Osteocyte (in vitro differentiated cells): ENCODE measurements at places on chromosomes 7 and 10.

DNA sequence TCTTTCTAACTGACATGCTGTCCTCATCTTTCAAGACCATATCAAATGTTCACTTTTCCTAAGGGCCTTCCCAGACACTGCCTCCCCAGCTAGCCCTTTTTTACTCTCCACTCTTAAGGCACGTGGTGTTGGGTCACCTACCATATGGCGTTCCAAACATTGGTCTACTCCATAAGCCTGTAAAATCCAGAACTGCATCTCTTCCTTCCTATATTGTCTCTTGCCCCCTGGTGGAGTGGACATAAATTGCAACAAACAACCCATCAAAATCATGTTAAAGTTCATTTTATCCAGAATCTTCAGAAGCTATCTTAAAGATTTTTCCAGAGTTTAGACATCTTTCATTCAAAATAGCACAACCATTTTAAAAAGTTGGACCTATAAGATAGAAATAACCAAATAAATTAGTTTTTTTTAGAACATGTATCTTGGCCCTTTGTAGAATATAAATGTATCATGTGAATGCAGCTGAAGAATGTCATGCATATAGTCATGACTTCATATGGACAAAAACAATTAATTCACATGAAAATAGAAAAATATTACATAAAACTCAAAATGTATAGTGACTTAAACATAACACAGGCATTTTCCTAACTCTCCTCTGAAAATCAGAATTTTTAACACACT lies 180.6 kb upstream of the CHRM2 start:
- H3K27me3 ChIP-seq: no peaks in the 10 kb centered on the region
- H3K27ac ChIP-seq: no peak overlapping the region
- no peak overlapping the region for H3K4me3 ChIP-seq
- H3K4me1 ChIP-seq: peaks cover 28% of the 10 kb centered on the region
- no peaks in the 10 kb centered on the region for H3K36me3 ChIP-seq

- H3K27ac ChIP-seq: no peak overlapping the region
- H3K36me3 ChIP-seq: peaks cover 6% of the 10 kb centered on the region
- peaks cover 6% of the 10 kb centered on the region for H3K4me1 ChIP-seq
- H3K27me3 ChIP-seq: no peaks in the 10 kb centered on the region
- no peak for DNase-seq
Observed at GRCh38 chr7:133971625-133972024, 155.5 kb upstream of the LRGUK start.

DNA sequence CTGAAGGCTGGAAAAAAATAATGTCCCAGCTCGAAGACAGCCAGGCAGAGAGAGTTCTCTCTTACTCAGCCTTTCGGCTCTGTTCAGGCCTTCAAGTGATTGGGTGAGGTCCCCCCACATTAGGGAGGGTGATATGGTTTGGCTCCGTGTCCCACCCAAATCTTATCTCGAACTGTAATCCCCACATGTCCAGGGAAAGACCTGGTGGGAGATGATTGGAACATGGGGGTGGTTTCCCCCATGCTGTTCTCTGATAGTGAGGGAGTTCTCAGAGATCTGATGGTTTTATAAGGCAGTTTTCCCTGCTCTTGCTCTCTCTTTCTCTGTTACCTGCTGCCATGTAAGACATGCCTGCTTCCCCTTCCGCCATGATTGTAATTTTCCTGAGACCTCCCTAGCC lies 36.6 kb upstream of the LEP start:
- DNase-seq: no peak
- no peak overlapping the region for H3K4me3 ChIP-seq
- peaks cover 10% of the 10 kb centered on the region for H3K4me1 ChIP-seq
- H3K36me3 ChIP-seq: no peaks in the 10 kb centered on the region

GRCh38 chr10:36464291-36464690 lies 661.1 kb upstream of the ANKRD30A start:
- no peak for DNase-seq
- H3K4me3 ChIP-seq: no peak overlapping the region
- peaks cover 10% of the 10 kb centered on the region for H3K4me1 ChIP-seq

- no peaks in the 10 kb centered on the region for H3K27me3 ChIP-seq
- H3K4me3 ChIP-seq: no peak overlapping the region
- DNase-seq: no peak
- peaks cover 35% of the 10 kb centered on the region for H3K4me1 ChIP-seq
Observed at GRCh38 chr7:24972991-24973390, 7.0 kb downstream of the OSBPL3 start.

DNA sequence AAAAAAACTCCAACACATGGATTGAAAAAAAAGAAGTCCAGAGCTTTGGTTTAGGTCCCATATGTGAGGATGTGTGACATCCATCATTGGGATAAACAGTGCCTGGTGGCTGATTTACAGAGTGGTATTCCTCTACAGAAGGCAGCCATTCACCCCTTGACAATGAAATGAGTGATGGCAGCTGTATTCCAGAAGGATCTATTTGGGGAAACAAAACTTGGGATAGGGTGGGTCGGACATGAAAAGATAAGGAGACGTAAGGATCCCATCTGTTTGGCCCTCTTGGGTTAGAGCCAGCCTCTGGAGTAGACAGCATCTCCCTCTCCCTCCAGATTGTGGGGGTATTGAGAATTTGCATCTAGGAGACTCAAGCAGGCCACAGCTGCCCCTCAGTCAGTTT lies 15.2 kb upstream of the CREB5 start:
- DNase-seq: no peak
- H3K27me3 ChIP-seq: peaks cover 17% of the 10 kb centered on the region
- no peaks in the 10 kb centered on the region for H3K4me1 ChIP-seq
- H3K36me3 ChIP-seq: no peaks in the 10 kb centered on the region

- no peaks in the 10 kb centered on the region for H3K27me3 ChIP-seq
- H3K27ac ChIP-seq: no peak overlapping the region
- no peak for DNase-seq
- no peaks in the 10 kb centered on the region for H3K4me1 ChIP-seq
- no peak overlapping the region for H3K4me3 ChIP-seq
- no peaks in the 10 kb centered on the region for H3K36me3 ChIP-seq
Observed at GRCh38 chr7:38535073-38535472, 96.1 kb downstream of the AMPH start.

GRCh38 chr7:99128076-99128950 lies 15.6 kb downstream of the SMURF1 start:
- H3K27me3 ChIP-seq: no peaks in the 10 kb centered on the region
- H3K4me1 ChIP-seq: peaks cover 61% of the 10 kb centered on the region
- H3K4me3 ChIP-seq: no peak overlapping the region
- peak overlapping the region; percentile 65 for H3K27ac ChIP-seq

DNA sequence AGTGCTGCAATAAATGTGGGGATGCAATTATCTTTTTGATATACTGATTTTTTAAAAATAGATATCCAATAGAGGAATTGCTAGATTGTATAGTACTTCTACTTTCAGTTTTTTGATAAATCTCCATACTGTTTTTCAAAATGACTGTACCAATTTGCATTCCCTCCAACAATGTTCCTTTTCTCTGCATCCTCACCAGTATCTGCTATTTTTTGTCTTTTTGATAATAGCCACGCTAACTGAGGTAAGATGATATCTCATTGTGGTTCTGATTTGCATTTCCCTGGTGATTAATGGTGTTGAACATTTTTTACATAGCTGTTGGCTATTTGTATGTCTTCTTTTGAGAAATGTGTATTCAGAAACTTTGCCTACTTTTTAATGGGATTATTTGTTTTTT lies 217.7 kb upstream of the MTPN start:
- no peaks in the 10 kb centered on the region for H3K4me1 ChIP-seq
- no peak for DNase-seq
- H3K36me3 ChIP-seq: no peaks in the 10 kb centered on the region
- H3K4me3 ChIP-seq: no peak overlapping the region

GRCh38 chr7:158814637-158815036 lies 14.7 kb downstream of the ESYT2 start:
- no peak for DNase-seq
- H3K4me1 ChIP-seq: peaks cover 96% of the 10 kb centered on the region
- H3K27ac ChIP-seq: peak overlapping the region; percentile 100
- peak overlapping the region; percentile 58 for H3K4me3 ChIP-seq
- H3K36me3 ChIP-seq: peaks cover 10% of the 10 kb centered on the region
- H3K27me3 ChIP-seq: no peaks in the 10 kb centered on the region

DNA sequence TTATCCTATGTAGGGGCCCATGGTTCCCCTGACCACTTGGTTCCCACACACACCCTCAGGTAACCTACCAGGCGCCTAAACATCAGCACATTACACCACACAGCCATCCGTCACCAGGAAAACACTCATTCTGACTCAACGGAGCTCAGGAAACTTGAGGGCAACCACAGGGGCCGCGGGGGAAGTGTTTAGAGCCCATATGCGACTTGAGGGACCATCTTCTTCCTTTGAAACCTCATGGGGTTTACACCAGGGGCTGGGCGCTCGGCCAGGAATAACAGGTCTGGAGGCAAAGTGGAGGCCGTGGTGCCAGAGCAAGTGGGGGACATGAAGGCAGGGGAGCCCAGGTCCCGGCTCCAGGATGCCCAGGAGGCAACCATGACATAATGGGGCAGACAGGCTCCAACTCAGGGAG lies 1.5 kb downstream of the STX1A start:
- peak overlapping the region; percentile 84 for H3K27ac ChIP-seq
- H3K27me3 ChIP-seq: no peaks in the 10 kb centered on the region
- peaks cover 55% of the 10 kb centered on the region for H3K4me1 ChIP-seq
- peak overlapping the region; percentile 81 for H3K4me3 ChIP-seq

GRCh38 chr10:118383699-118384098 lies 41.6 kb upstream of the FAM204A start:
- H3K27me3 ChIP-seq: peaks cover 29% of the 10 kb centered on the region
- H3K36me3 ChIP-seq: no peaks in the 10 kb centered on the region
- DNase-seq: no peak
- H3K4me3 ChIP-seq: no peak overlapping the region
- no peaks in the 10 kb centered on the region for H3K4me1 ChIP-seq

DNA sequence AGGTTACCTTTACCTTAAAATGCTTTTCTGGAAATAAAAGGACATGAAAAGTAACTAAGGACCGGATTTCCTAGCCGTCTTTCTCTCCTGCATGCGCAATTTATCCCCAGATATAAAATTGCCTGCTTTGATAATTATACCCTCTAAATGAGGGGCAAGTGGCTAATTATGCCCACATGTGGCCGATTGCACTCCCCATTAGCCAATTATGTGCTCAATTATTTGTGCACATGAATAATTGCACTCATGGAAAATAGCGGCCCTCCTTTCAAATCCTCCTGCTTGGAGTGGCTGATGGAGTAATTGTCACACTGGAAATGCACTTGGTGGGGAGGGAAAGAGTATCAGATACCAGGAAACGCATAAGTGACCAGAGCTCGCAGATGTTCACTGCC lies 66.4 kb upstream of the ATRNL1 start:
- DNase-seq: no peak
- H3K4me1 ChIP-seq: no peaks in the 10 kb centered on the region
- peaks cover 2% of the 10 kb centered on the region for H3K27me3 ChIP-seq
- H3K4me3 ChIP-seq: no peak overlapping the region

DNA sequence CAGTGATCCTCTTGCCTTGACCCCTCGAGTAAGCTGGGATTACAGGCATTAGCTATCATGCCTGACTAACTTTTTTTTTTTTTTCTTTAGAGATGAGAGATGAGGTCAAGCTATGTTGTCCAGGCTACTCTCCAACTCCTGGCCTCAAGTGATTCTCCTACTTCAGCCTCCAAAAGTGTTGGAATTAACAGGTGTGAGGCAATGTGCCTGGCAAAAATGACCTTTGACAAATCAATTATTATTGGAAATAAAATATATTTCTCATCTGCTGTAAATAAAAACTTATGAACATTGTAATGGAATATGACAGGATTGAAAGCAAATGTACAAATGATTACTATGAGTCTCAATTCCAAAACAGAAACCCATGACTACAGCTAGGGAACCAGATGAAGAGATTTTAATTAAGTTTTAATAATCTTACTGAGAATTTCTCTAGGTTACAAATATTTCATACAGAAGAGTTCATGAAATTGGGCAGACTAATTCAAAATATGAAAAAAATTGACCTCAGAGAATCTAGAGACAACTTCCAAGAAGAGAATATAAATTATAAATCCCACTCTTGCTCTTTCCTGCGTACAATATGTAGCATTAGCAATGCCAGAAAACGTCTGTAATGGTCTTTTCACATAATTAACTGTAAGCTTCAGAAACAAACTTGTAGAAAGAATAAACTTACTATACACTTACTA lies 414.7 kb downstream of the DGKB start:
- no peaks in the 10 kb centered on the region for H3K27me3 ChIP-seq
- no peaks in the 10 kb centered on the region for H3K4me1 ChIP-seq
- no peak for DNase-seq
- H3K27ac ChIP-seq: no peak overlapping the region

- no peak overlapping the region for H3K27ac ChIP-seq
- H3K4me3 ChIP-seq: no peak overlapping the region
- H3K27me3 ChIP-seq: no peaks in the 10 kb centered on the region
- H3K4me1 ChIP-seq: no peaks in the 10 kb centered on the region
Observed at GRCh38 chr10:35035606-35036005, 54.5 kb downstream of the CUL2 start.

- DNase-seq: no peak
- no peaks in the 10 kb centered on the region for H3K27me3 ChIP-seq
- no peaks in the 10 kb centered on the region for H3K36me3 ChIP-seq
- H3K4me3 ChIP-seq: no peak overlapping the region
- no peaks in the 10 kb centered on the region for H3K4me1 ChIP-seq
Observed at GRCh38 chr7:1742555-1743303, 72.7 kb downstream of the ELFN1 start.

DNA sequence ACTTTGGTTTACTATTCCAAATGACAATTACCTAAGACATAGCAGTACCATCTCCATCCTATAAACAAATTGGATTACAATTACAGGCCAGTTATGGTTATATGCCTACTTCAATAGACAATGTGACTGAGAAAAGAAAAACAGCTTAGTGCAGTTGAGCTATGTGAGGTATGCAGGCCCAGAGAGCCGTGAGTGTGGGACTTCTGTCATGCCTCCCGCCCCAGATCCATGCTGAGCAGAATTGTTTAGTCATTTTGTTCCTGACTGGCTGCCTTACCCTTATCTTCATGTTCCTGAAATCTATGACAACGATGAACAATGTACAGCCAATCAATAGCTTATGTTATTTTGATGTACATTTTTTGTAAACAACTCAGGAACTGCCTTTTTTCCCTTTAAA lies 21.7 kb downstream of the LARP4B start:
- DNase-seq: no peak
- H3K4me1 ChIP-seq: peaks cover 22% of the 10 kb centered on the region
- H3K27ac ChIP-seq: peak overlapping the region; percentile 75
- no peaks in the 10 kb centered on the region for H3K27me3 ChIP-seq

DNA sequence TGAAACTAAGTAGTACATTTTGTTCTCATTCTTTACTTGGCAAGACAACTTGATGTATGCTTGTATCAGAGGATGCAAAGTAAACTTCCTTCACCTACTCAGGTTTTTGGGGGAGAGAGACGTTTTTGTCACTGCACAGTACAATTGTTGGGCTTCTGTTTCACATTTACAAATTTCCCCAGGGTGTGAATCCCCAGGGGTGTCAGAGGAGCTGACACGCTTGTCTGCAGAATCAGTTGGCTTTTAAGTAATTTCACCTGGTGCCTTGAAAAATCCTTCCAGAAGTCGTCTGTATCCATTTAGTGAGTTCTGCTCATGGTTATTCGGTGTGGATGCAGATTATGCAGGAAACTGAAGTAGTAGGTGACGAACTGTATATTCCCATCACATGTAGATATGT lies 1227.7 kb upstream of the CELF2 start:
- no peak for DNase-seq
- no peak overlapping the region for H3K4me3 ChIP-seq
- no peaks in the 10 kb centered on the region for H3K36me3 ChIP-seq

- peaks cover 58% of the 10 kb centered on the region for H3K4me1 ChIP-seq
- H3K27ac ChIP-seq: peak overlapping the region; percentile 8
- H3K27me3 ChIP-seq: no peaks in the 10 kb centered on the region
Observed at GRCh38 chr7:31892099-31892829, 177.9 kb downstream of the PDE1C start.

- DNase-seq: no peak
- H3K27me3 ChIP-seq: no peaks in the 10 kb centered on the region
- peaks cover 31% of the 10 kb centered on the region for H3K4me1 ChIP-seq
- no peak overlapping the region for H3K4me3 ChIP-seq
Observed at GRCh38 chr10:91418416-91418815, 8.3 kb downstream of the HECTD2 start.
